ENCODE measurements at places on chromosomes 2 and 18. TPM values are rescaled to one million over a fixed set of nuclear protein-coding genes. Genes with fewer than 3 reads are reported as not detected.
A peak's percentile ranks its signal among the peaks of the same experiment; 100 is the strongest.

DNA sequence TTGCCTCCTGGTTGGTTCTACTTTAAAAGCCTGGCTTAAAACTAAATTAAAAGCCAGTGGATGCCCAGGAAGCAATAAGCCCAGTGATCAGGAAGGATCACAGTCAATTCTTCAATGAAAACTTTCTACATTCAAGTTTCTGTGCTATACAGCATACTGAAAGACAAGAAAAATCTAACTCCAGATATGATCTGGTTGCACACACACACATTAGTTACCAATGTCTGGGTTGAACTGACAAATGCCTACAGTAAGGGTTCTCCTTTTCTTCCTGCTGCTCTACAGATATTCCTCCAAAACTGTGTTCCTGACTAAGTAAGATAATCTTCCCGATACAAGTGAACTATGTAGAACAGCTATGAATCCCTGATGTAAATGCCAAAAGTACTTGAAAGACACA is 81.3 kb downstream of the ROCK2 start:
- no peak for DNase-seq
- H3K4me1 ChIP-seq = no peaks in the 10 kb centered on the region
- H3K27ac ChIP-seq = no peak overlapping the region
- no peaks in the 10 kb centered on the region for H3K27me3 ChIP-seq
- no peaks in the 10 kb centered on the region for H3K36me3 ChIP-seq

- peak overlapping the region; percentile 35 for H3K27ac ChIP-seq
- DNase-seq = no peak
- peaks cover 4% of the 10 kb centered on the region for H3K36me3 ChIP-seq
- peaks cover 66% of the 10 kb centered on the region for H3K4me1 ChIP-seq
- H3K4me3 ChIP-seq = peak overlapping the region; percentile 88
Measured at GRCh38 chr18:76488190-76488589, 6.9 kb downstream of the ZNF516 start.

- H3K36me3 ChIP-seq = no peaks in the 10 kb centered on the region
- H3K4me3 ChIP-seq = no peak overlapping the region
- DNase-seq = no peak
- no peaks in the 10 kb centered on the region for H3K4me1 ChIP-seq
Measured at GRCh38 chr18:14927701-14928100, 179.7 kb downstream of the ANKRD30B start.

DNA sequence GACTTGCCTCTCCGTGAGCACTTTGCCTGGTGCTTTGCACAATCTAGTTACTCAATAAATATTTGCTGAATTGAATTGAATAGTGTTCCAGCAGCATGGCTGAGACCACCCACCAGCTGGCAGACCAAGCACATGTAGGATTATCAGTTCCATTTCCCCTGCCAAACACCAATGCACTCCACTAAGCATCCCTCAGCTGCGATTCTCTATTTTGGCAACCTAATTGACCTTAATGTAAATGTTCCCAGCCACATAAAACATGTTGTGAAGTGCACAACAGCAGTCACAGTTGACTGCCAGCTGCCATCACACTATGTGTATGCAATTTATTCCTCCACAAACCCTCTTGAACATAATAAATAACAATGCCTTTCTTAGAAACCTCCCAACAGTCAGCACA is 1879.4 kb upstream of the PIK3C3 start:
- no peak for DNase-seq
- H3K4me3 ChIP-seq = no peak overlapping the region
- no peaks in the 10 kb centered on the region for H3K4me1 ChIP-seq
- no peaks in the 10 kb centered on the region for H3K36me3 ChIP-seq
- no peaks in the 10 kb centered on the region for H3K27me3 ChIP-seq

DNA sequence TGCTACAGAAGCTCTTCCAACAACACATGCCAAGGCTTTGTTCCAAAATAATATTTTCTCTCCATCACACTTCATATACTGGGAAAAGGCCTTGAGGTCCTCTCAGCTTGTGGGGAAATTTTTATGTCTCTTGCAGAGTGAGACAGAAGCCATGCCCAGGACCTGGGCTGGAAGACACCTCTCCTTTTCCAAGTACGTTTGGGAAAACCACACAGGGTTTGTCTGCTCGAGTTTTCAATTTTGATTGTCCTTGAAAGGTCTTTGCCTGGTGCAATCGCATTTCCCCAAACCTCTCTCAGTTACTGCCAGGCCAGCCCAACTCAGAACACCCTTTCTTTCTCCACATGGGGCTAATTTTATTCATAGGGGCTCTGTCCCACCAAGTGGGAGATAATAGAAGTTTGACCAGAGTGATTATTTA is 272.2 kb downstream of the OSR1 start:
- H3K27ac ChIP-seq = no peak overlapping the region
- H3K27me3 ChIP-seq = no peaks in the 10 kb centered on the region
- H3K36me3 ChIP-seq = no peaks in the 10 kb centered on the region
- H3K4me3 ChIP-seq = no peak overlapping the region

- H3K27me3 ChIP-seq = no peaks in the 10 kb centered on the region
- DNase-seq = no peak
- no peaks in the 10 kb centered on the region for H3K36me3 ChIP-seq
- H3K4me3 ChIP-seq = no peak overlapping the region
- no peaks in the 10 kb centered on the region for H3K4me1 ChIP-seq
Measured at GRCh38 chr2:56465491-56465890, 281.7 kb downstream of the CCDC85A start.

The SKA1 gene
- 20.3 TPM for total RNA-seq

The IL1F10 gene
- not detected for total RNA-seq

Measured in Karpas-422 (cell line).